ENCODE measurements at places on chromosomes 2 and 18.

DNA sequence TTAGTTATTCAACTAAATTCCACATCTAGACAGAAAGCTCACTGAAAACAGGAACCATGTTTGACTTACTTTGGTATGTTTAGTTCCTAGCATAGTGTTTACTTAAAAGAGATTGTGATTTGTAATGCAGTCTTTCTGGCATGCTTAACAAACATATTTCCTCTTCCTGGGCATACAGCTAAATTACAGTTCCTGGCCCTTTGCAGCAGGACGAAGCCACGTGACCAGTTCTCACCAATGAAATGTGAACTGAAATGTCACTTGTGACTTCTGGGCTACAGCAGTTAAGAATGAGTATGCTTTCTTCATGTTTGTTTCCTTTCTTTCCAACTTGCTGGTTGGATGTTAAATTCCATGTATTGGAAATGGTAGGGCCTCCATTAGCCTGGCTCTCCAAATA, 330.5 kb downstream of the FIGN start:
- DNase-seq, result no peak

- DNase-seq, result no peak
Observed at GRCh38 chr2:129192841-129193253, 786.6 kb upstream of the RAB6C start.

GRCh38 chr2:31052284-31052683, 86.0 kb downstream of the GALNT14 start:
- no peak for DNase-seq

- peak; percentile 3 for DNase-seq
Observed at GRCh38 chr2:127829845-127830246, 18.9 kb upstream of the WDR33 start.

GRCh38 chr2:157258520-157259326, 1.2 kb downstream of the GALNT5 start:
- no peak for DNase-seq

- DNase-seq, result no peak
Observed at GRCh38 chr18:51196118-51196810, 1.2 kb downstream of the MEX3C start.

GRCh38 chr2:104734937-104735586, 118.9 kb upstream of the POU3F3 start:
- no peak for DNase-seq

GRCh38 chr18:63897072-63897471, 9.6 kb downstream of the SERPINB2 start:
- DNase-seq, result no peak

GRCh38 chr2:217415316-217415715, 555.5 kb upstream of the TNP1 start:
- no peak for DNase-seq

- no peak for DNase-seq
Observed at GRCh38 chr2:45483997-45484396, 127.1 kb downstream of the SRBD1 start.

DNA sequence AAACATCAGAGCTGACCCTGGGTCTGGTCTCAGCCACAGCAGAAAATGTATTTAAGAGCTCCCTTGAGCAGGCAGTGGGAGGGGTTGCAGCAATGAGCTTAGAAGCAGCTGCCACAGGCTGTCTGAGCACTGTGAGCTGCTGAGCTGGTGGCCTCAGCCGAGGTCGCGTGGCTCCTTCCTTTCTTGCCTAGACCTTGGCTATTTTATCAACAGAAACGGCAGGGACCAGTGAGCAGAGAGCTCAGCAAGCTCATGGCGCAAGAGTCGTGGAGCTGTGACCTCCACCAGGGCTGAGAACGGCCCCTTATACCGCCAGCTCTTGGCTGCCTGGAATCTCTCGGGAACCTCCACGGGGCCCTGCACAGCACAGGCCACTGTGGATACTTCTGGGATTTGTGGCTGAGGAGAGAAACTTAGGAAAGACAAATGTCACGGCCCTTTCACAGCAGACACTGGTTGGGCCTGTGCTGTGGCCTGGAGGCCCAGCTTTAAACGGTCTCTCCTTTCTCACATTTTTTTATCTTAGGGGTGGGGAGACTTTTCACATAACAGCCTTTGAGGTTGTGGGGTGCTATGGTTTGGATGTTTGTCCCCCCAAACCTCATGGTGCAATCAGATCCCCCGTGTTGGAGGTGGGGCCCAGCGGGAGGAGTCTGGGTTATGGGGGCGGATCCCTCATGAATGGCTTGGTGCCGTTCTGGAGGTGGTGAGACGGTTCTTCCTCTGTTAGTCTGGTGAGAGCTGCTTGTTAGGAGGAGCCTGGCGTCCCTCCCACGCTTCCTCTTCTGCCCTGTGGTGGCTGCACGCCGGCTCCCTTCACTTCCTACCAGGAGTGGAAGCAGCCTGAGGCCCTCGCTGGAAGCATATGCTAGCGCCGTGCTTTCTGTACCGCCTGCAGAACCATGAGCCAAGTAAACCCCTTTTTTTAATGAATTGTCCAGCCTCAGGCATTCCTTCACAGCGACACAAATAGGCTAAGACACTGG, 1.7 kb downstream of the ALLC start:
- peak; percentile 84 for DNase-seq

- DNase-seq, result no peak
Observed at GRCh38 chr2:86037141-86037794, 68.4 kb downstream of the POLR1A start.

DNA sequence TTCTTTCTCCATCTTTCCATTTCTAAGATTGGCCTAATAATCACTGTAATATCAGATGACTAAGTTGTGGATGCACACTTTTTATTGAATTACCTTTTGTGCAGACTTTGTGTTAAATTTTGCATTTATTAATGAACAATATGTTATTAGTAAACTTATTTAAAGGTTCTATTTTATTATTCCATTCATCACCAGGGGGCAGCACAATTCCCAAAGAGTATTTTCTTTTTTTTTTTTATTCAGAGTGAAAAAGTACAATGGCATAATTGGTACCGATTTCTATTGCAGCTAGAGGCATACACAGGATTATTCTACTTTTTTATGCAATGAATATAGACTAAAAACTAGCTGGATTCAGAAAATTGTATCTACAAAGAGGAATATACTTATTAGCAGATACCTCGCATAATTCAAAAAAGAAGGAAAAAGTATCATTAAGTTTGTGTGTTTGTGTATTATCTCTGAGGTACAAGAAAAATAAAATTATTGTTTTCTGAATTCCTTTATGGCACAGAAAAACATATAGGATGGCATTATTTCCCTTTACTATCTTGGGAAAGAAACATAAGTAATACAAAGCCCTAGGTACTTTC, 390.6 kb downstream of the ERBB4 start:
- no peak for DNase-seq

- DNase-seq, result no peak
Observed at GRCh38 chr2:7987992-7988391, 693.9 kb upstream of the ID2 start.

- DNase-seq, result no peak
Observed at GRCh38 chr2:238952261-238952919, 104.5 kb downstream of the TWIST2 start.

DNA sequence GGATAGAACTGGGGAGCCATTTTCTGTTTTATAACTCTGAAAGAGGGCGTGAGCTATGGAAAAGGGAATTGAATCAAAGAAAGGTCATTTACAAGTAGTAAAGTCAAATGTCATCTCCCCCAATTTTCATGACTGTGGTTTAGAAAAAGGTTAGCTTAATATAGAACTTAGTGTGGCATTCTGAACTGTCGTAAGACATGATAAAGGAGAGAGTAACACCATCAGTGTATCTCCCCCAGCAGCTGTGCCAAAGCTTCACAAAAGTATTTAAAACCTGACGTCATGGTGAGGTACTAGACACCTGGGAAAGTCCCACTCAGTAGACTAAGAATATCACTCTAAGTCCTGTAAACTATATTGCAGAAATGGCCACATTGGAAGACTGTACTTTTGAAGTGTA, 5.8 kb upstream of the IKZF2 start:
- no peak for DNase-seq

- no peak for DNase-seq
Observed at GRCh38 chr2:167249197-167249596, 360.9 kb downstream of the XIRP2 start.
